Frontal cortex (tissue), 4 donors: ENCODE measurements at places on chromosomes 4 and X. TPM values are rescaled to one million over a fixed set of nuclear protein-coding genes. Genes with fewer than 3 reads are reported as not detected.

Gene TKTL2
- total RNA-seq: 0.82 TPM

Gene CWH43
- not detected for total RNA-seq

Gene P2RY10
- 1.2 TPM for total RNA-seq

Gene MAGEC2
- total RNA-seq: not detected

Gene OTUD6A
- total RNA-seq: not detected

Gene CT45A5
- total RNA-seq: not detected
